Fibroblast of skin of right quadriceps (primary cell): ENCODE measurements at places on chromosomes 3 and 15.
A peak's percentile ranks its signal among the peaks of the same experiment; 100 is the strongest.

DNA sequence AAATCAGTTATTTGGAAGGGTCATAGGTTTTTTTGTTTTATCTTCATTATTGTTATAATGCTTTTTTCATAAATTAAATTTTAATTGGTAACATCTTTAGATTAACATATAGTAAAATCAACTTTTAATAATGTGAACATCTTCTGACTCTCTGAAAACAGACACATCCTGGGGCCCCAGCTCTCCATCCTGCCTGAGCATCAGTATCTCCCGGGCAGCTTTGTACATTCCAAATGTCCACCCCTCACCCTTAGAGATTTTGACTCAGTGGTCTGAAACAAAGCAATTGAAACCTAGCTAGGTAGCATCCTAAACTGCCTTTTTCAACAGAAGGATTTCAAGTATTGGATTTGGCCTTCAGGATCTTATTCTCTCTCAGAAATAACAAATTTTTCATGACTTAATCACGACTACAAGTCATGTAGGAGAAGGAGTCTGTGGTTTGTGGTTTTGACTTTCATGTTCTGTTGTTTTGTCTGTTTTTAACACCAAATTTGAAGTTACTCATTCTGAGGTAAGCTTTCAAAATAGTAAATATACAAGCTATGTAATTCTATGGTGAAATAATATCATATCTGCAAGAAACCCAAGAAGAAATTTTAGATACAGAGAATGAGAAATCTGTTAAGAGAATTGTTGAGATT lies 147.3 kb upstream of the UBE2E2 start:
- peak; percentile 85 for DNase-seq

GRCh38 chr3:123712077-123712860 lies 127.4 kb upstream of the HACD2 start:
- peak; percentile 44 for DNase-seq

DNA sequence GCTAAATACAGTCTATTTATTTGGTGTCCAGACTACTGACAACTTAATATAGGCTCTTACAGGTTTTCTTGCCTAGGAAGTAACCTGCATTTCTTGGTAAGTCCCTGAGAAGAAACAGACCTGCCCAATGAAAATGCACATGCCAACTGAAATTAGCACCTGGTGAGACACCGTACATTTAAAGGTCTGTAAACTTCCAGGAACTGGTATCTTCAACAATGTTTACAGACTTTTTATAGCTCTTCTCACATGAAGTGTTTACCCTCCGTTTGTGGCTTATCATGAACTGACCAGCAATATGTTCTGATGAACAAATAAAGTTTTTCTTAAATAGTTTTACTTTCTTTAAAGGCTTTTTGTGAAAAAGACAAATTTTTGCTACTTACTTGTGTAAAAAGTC lies 93.3 kb downstream of the PCCB start:
- DNase-seq = no peak

GRCh38 chr3:124391774-124392173 lies 338.5 kb upstream of the UMPS start:
- DNase-seq = no peak

- DNase-seq = peak; percentile 71
Observed at GRCh38 chr3:23324745-23325144, 121.6 kb downstream of the UBE2E2 start.

DNA sequence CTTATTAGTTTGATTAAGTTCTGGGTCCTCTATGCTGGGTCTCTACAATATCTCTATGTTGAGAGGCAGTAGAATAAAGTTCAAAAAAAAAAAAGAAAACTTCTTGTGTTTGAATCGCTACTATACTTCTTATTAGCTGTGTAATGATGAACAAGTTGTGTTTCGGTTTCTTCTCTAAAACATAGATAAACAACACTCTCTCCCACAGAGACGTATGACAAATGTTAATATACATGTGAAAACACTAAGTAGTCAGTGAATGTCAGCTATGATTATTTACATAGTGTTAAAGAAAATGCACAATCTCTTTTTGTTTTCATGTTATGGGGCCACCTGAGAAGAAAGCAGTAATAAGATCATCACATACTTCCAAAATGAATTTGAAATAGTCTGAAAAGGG lies 45.3 kb downstream of the ACAP2 start:
- no peak for DNase-seq

GRCh38 chr15:41949401-41950126 lies 22.8 kb downstream of the EHD4 start:
- DNase-seq = no peak

DNA sequence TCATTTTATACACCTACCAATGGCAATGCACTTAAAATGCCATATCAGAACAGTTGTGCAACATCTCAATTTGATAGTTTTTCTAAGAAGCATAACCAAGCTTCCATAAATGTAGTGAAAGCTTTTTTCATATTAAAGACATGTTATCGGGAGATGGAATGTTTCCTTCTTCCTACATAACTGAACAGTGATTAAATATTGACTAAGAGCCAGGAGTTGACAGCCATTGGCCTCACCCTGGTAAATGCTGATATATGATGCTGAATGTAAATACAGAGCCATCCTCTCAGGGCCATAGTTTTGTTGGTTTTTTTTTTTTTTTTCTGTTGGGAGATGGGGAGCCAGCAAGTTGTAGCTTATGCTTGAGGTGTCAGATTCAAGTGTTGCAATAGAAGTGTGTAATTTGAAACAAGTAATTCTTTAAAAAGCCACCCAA lies 203.3 kb upstream of the IL12A start:
- DNase-seq = peak; percentile 87

DNA sequence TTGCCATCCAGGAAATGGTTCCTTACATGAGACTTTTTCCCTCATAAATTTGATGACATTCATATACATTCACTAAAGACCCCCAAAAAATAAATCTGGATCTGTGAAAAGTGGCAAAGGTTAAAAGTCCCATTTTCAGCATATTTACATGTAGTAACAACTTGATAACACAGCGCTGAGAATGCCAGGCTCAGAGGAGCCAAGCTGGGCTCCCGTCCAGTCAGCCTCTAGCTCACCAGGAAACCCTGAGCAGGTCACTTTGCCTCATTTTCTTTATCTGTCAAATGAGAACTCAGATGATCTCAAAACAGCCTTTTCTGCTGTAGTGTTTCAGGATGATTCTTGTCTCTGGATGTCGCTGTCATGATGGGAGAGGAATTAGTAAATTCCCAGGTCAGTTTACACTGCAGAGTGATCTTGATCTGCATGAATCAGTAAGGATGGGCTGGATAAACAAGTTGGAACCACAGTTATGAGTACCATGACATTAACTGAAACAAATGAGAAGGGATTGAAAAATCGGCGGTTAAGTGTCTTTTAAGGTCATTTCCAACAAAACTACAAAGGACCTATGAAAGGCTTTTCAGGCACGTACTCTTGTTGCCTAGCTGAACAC lies 82.8 kb downstream of the PPARG start:
- peak; percentile 34 for DNase-seq

GRCh38 chr15:66739287-66739686 lies 37.3 kb downstream of the SMAD6 start:
- no peak for DNase-seq
